ENCODE measurements at places on chromosomes 16 and 17.

GRCh38 chr16:68374246-68374805, 63.5 kb downstream of the PRMT7 start:
- no peak for DNase-seq

DNA sequence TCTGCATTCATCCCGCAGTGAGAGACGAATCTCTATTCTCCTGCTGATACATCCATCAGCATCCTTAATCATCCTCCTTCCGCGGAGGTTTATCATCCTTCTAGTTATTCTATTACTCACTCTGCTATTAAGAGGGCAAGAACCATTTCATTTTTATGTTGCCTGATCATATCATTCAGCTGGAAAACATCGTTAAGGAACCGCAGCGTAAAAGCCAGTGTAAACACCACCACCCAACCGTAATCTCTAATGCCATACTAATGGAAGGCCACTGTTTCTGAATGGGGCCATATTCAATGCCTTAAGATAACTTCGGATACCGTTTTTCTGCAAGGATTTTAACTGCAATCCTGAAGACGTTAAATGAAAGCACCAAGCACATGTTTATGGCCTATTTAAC, 36.7 kb upstream of the ERCC4 start:
- DNase-seq, result no peak

DNA sequence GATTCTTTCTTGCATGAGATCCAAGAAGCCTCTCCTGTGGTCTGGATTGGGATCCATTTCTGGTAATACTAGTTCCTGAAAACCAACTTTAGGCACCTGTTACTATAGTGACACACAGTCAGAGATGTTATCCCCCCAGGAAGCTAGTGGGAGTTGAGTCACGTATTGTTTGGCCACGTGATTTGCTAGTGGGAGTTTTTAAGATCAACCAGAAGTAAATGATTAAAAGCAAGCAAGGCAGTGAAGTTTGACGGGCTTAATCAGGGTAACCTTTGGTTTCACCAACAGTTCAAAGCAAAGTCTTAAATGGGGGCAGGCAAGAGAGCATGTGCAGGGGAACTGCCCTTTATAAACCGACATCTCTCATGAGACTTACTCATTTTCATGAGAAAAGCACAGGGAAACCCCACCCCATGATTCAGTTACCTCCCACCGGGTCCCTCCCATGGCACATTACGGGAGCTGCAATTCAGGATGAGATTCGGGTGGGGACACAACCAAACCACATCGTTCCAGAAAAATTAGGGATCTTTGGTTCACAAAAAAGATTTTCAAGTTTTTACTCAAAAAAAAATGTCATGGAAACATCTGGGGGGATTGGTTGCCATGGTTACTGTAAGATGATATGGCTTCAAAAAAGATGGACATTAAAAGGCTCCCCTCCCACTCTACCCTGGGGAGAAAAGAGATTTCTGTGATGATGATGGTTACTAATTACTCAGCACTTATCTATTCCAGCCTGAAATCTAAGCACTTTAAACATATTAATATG, 483.1 kb upstream of the ERCC4 start:
- no peak for DNase-seq

DNA sequence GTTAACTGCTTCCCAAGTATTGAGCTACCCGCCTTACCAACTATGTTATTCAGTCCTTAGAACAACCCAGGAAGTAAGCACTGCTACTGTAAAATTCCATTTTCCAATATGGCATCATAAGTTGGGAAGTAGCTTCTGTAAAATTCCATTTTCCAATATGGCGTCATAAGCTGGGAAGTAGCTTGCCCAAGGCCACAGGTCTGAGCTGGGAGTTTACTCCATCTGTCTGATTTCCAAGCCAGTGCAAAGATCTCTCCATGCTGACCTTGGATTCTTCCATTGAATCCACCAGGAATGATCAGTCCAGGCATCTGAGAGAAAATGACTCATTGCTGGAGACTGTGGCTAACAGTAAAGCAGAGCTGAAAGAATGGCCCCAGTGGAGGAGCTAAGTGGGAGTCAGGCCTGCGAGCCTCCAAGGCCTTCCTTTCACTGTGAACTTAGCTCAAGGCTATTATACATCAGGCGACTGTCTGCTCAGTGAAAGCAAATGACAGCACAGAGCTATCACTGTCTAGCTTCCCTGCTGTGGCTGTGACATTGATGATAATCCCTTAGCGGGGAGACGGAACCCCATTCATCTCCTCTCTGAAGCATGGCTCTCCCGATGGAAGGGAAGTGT, 430.4 kb downstream of the HAPSTR1 start:
- DNase-seq, result no peak

DNA sequence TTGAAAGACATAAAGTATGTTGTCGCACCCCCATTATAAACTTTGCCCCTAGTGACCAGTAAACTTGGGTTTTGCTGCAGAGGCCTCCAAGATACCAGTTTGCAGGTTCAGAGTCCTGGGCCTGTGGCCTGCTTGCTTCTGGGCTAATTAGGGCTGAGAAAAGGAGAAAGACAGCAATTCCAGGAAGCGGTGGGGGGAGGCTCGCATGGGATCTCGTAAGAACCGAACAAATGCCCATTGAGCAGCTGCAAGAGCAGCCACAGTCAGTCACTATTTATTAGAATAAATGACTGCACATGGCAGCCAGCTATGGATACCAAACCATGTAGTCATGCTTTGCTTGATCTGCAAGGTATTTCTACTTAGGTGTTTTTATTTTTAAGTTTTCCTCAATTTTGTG, 4.9 kb downstream of the SHISA9 start:
- no peak for DNase-seq

DNA sequence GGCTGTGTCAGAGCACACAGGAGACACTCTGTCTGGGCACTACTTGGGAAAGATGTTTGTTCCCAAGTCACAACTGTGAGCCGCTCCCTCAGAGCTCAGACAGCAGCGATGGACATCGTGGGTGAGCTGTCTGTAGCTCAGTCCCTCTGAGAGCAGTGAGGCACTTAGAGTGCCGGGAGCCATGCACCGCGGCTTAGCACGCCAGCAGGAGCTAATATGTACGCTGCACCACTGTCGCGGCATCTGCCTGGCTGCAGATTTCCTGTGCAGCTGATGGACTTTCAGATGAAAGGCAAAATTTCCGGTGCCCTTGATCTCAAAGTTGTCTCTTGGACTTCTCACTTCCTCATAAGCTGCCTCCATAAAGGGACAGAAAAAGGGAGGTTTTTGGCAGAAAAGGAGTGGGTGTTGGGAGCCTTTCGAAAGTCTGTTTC, 92.8 kb upstream of the ZNF469 start:
- DNase-seq, result no peak

GRCh38 chr17:14333506-14333905, 32.6 kb downstream of the HS3ST3B1 start:
- no peak for DNase-seq

DNA sequence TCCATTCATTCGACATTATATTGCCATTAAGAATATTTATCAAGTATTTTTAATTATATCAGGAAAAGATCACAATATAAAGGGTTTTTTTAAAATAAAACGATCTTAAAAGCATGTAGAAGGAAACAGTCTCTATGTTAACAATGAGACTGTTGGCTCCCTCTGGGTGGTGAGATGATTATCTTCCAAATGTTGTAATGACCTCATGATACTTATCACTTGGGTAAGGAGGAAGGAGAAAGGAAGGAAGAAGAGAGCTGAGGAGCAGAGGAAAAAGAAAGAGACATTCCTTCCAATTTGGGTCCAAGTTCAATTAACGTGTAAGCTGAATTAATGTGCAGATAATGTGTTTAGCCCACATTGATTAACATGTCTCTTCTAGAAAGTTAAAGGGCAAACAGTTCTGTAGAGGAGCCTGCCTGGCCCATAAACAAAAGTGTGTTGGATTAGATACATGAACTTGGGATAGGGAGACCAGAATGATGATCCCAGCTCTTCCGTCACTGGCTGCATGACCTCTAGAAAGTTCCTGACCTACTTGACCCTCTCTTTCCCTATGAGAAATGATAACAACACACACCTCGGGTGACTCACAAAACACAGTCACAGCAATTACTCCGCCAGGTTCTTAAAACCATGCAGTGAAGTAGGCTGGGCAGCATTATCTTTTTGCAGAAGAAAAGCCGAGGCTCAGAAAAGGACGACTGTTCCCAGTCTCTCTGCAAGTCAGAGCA, 32.0 kb downstream of the PIMREG start:
- DNase-seq, result no peak

DNA sequence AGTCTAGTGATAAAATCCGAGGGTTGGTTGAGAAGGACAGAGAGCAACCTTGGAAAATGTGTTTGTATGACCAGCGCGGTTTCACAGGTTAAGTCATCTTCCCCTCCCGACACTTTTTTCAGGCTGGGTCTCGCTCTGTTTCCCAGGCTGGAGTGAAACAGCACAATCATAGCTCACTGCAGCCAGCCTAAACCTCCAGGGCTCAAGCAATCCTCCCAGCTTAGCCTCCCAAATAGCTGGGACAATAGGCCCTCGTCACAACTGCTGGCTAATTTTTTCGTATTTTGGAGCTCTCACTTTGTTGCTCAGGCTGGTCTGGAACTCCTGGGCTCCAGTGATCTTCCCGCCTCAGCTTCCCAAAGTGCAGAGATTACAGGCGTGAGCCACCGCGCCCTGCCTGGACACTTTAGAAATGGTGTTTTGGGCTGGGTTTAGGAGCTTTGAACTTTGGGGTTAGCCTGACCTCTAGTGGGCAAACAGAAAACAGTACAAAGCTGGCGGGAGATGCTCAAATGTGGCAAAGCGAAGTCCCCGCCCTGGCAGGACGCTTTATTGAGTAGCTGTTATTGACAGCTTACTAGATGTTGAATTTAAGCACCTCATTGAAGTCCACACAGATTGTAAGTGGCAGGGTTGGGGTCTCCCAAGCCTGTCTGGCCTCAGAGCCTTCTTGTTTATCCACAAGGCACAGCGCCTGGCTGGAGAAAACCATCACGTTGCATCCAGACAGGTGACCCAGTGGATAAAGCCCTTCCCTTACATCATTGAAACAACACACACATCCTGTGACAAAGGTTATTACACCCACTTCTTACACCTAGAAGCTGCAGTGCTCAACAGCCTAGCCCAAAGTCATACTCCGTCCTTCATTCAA, 34.7 kb upstream of the RBBP6 start:
- DNase-seq, result peak; percentile 68

- DNase-seq, result no peak
Measured at GRCh38 chr16:67246756-67247191, 507 bp downstream of the FHOD1 start.

All from CD4-positive, alpha-beta T cell treated with Interleukin-4 for 1 hour (primary cell).